ENCODE measurements at places on chromosomes 5 and 9.

DNA sequence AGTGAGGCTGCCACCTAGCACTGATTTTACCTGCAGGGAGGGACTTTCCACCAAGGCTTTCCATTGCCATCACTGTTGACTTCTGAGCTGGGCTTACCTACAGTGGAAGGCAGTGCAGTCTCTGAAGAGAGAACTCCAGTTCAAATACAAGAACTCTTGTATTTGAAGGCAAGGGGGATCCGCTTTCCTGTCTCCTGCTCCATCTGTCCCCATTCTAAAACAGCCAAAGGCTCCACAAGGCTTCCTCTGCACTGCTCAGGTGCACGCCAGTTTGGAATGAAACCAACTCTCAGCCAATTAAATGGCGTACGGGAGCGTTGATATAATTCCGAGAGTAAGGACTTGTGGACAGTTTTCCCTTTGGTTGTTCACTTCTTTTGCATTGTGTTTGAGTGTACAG is 66.0 kb upstream of the CXCL14 start:
- no peak for DNase-seq

DNA sequence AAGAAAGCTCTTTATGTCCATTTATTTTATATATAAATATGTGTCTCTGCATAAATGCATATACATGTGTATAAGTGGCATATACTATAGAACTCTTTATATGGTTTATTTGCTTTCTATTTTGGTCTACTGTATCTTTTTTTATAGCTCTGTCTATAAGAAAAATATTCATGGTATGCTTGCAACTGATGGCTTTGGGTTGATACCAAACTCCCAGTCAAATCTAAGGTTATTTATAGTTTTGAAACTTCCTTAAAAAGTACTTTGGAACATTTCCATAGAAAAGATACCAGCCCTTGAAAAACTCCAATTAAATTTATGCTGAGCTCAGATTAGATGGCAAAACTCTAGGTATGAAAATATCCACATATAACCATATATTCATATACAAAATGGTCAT is 120.0 kb upstream of the KLF9 start:
- DNase-seq: no peak

- no peak for DNase-seq
Measured at GRCh38 chr5:31500256-31500655, 31.6 kb downstream of the DROSHA start.

- DNase-seq: no peak
Measured at GRCh38 chr9:5440426-5440825, 2.7 kb upstream of the PLGRKT start.

DNA sequence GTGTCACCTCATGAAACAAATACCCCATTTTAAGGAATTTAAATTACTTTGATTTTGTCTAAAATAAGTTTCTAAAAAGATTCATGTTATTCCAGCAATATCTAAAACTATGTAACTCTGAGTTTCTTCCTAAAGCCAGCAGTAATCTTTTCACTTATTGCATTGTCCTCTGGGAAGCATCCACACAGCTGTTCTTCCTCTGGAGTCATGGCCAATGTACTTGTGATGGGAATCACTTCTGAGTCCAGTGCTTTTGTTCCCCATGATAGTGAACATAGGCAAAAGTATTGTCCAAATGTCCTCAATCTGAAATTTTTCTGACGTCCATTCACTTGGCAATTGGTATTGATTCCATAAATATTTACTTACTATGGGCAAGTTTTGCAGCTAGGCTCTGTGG is 125.0 kb downstream of the STARD4 start:
- DNase-seq: no peak

- no peak for DNase-seq
Measured at GRCh38 chr9:36997414-36997813, 36.7 kb downstream of the PAX5 start.

- no peak for DNase-seq
Measured at GRCh38 chr9:133101356-133102189, 19.5 kb downstream of the RALGDS start.

DNA sequence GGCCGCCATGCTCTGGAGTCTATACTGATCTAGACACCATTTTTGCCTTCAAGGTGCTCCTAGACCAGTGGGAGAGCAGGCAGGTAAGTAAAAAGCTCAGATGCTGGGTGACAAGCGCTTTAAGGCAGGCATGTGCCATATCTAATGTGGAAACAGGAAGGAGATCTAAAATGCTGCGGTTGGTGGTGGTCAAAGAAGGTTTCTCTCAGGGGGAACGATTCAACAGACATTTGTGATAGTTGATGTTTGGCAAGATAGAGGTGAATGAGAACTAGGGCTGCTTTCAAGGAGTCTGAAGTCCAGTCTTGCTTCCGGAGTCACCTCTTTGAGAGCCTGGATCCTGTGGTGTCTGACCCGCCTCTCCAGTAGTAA is 146.2 kb upstream of the KLF4 start:
- DNase-seq: no peak

Measured in CD8-positive, alpha-beta T cell (primary cell).